ENCODE measurements at places on chromosomes 13 and 19.

GRCh38 chr13:78562237-78562889 is 41.0 kb downstream of the POU4F1 start:
- no peak for DNase-seq

DNA sequence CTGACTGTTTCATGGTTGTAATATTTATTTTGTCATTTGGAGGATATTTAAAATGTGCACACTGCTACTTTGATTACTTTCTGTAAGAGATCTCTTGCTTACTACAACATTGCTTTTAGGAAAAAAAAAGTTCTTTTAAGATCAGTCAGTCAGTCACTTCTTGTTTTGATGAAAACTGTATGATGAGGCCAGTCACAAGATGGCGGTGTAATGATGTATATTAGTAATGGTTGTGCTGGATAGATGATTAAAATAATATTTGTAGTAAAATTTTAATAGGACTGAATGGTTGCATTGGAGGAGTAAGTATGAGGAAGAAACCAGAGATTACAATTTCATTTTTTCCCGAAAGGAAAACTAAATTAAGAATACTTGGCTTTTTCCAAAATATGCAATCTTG is 2411.1 kb downstream of the PCDH9 start:
- DNase-seq: no peak

DNA sequence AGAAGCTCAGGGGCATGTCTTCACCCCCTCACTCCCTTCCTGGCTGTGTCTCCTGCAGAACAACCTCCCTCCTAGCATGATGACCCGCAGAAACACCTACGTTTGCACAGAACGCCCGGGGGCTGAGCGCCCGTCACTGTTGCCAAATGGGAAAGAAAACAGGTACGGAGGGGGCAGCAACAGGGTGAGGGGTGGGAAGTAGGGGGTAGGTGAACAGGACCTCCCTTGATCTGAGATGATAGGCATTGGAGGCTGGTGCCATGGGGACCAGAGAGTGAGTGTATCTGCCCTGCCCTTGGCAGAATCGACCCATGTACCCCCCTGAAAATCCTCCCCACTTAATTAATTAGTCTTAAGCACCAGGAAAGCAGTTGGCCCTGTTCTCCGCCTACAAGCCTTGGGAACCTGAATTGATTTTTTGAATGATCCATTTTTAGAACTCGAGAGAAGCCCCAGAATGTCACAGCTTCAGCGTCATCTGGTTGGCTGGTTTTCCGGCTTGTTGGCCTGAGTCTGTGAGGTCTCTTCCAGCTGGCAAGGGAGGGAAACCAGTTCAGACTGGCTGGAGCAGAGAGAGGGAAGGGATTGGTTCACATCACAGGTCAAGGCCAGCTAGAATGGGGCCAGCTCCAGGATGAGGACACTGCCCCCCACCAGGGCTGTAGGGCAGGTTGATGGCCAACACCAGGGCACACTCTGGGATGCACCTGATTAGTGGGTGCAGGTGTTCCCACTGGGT is 28.2 kb downstream of the CKM start:
- no peak for DNase-seq

DNA sequence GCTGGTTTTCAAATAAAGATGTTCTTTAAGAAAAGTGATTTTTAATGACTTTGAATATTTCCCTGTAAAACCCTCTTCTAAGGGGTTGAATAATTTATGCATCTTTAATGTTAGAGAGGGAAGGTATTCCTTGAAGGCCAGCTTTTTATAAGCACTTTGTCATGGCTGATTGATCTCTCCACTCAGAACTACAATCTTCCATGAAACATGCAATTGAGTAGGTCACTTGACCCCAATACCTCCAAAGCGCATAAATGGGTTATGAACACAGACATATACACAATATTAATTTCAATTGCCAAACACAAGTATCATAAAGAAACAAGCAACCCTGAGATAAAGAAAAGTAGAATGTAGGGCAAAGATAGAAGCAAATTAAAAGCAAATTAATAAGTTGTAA is 359.9 kb downstream of the MTUS2 start:
- no peak for DNase-seq

GRCh38 chr13:106159295-106160195 is 375.9 kb downstream of the EFNB2 start:
- no peak for DNase-seq

- DNase-seq: no peak
Observed at GRCh38 chr13:65505941-65506340, 1724.2 kb downstream of the PCDH9 start.

DNA sequence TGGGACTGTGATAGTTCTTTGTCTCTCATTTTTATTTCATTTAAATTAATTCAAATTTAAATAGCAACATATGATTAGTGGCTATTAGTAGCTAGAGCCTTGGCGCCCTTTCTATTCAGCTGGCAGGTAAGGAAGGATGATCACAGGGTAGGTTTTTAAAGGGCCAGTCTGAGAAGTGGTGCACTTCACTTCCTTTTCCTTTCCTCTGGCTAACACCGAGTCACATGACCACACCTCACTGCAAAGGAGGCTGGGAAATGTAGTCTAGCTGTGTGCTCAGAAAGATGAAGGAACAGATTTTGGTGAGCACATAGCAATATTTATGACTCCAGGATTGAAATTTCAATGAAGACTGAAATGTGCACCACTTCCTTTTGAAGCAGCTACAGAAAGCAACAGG is 128.7 kb downstream of the TSHZ3 start:
- no peak for DNase-seq

DNA sequence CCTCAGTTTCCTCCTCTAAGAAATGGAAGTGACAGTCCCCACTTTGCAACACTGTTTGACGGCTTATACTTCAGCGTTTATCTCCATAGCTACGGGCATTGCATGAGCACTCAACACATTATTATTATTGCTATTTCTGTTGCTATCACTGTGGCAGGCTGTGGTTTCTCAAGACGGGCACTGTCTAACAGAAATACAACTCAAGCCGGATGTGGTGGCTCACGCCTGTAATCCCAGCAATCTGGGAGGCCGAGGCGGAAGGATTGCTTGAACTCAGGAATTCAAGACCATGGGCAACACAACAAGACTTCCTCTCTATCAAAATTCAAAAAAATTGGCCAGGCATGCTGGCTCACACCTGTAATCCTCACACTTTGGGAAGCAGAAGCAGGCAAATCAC is 4.9 kb upstream of the ZSWIM4 start:
- DNase-seq: no peak

- DNase-seq: no peak
Observed at GRCh38 chr13:44107357-44108121, 227.8 kb downstream of the LACC1 start.

DNA sequence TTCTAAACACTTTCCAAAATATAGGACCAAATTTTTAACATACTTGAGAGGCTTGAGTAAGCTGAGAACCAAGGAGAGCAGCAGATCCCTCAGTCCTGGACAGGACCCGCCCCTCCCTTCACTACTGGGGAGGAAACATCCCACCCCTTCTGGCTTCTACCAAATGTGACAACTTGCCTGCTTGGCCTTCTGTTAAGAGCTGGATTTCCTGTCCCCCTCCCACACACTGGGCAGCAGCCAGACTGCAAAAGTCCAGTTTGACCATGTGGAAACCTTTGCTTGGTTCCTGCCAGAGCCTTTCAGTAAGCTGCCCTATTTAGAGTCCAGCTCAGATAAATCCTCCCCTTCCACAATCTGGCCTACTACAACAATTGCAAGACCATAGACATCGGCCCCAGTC is 84.3 kb downstream of the FGF14 start:
- DNase-seq: peak; percentile 13

DNA sequence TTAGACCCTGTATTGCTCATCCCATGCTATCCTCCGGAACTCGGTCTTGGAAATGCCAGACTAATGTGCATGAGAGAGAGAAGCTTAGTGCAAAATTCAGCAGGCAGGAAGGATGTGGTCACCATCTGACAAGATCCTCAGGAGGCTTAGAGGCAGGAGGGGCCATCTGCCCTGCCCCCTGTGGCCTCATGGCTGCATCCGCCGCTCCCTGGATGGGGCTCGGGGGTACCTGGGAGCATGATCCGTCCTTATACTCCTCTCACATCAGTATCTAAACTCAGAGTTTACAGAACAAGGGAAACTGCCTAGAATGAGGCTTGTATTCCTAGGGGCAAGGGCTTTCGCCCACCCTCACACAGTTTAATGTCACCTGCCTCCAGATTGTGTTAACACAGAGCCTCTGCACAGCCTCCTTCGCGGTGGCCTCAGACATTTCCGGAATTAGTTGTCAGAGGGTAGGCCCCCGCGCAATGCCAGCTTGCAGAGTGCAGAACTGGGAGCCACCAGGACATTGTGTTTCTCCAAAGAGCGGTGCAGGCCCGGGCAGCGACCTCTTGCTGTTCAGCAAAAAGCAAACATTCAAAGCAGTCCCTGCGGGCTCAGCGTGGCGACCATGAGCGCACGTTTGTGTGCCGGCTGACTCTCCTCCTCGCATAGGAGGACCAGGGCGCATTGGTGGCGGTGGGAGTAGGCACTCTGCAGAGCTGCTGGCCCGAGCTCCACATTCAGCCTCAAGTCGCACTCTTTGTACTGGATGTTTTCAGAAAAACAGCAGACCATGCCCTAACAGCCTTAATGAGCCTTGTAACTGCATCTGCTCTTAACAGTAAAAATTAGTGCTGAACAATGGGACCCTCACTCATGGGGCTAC is 39.1 kb downstream of the GPR12 start:
- no peak for DNase-seq

Data from left renal cortex interstitium (tissue), 4 donors.